ENCODE measurements at places on chromosomes 5 and 9.

GRCh38 chr9:7777771-7778170 lies 21.8 kb downstream of the DMAC1 start:
- no peak for DNase-seq

- DNase-seq = no peak
These were observed 197.9 kb downstream of the CFAP90 start for GRCh38 chr5:7653046-7653445.

DNA sequence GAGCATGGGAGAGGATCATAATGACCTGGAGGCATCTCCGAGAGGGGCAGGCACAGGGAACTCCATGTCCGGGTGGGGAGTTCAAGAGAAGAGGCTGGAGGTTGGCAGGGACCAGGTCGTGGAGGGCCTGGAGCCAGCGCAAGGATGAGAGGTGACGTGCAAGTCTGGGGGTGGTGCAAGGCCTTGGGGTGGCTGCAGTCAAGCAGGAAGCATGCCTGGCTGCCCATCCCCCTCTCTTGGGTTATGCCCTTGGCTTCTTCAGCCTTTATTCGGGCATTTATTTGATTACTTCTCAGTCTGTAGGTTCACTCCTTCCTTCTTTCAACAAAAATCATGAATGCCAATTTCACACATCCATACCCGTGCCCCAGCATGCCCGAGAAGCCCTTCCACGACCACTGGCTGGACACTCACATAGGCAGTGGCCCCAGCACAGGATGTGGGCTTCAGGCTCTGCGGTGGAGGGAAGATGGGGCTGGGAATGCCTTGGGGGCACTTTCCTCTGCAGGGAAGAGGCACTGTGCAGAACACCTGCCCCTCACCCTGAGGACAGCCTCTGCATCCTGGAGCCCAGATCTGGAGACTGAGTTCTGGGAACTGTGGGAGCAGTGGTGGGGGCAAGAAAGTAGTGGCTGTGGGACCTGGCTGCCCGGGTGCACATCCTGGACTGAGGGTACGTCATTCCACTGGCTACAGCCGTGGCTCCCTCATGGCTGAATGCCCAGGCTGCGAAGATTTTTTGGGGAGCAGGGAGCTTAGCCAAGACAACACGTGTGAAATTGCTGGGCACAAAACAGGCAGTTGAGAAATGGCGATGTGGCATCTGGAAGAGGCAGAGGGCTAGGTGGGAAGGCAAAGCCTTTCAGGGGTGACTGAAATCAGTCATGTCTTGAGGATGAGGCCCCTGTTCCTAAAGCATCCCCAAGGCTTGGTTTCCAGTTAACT lies 38.6 kb downstream of the CRB2 start:
- no peak for DNase-seq

- DNase-seq = no peak
These were observed 28.7 kb upstream of the IFNE start for GRCh38 chr9:21510806-21511205.

- no peak for DNase-seq
These were observed 7.2 kb upstream of the SMIM32 start for GRCh38 chr5:136200130-136200529.

GRCh38 chr5:11770310-11770709 lies 133.9 kb downstream of the CTNND2 start:
- no peak for DNase-seq

GRCh38 chr5:98110282-98110691 lies 663.2 kb upstream of the RGMB start:
- DNase-seq = no peak

- DNase-seq = no peak
These were observed 55.3 kb downstream of the ARSB start for GRCh38 chr5:78929833-78930232.

GRCh38 chr9:132026932-132027585 lies 52.6 kb downstream of the MED27 start:
- DNase-seq = no peak

- no peak for DNase-seq
These were observed 1094.9 kb downstream of the MAT2B start for GRCh38 chr5:164600274-164600673.

DNA sequence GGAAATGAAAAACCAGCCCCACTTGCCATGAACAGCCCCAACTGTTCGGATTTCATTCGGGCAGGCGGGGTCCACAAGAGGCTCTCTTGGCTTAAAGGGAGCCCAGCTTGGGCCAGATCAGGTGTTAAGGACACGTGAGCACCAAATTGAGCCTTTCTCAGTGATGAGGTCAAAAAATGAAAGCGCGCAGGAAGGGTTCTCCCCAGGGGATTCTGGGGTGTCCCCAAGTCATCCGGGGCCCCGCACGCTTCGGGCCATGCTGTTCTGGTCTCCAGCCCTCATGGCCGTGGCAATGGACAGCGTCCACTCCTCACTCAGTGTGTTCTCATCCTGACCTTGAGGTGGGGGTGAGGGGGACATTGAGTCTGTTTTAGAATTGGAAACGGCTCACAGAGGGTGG lies 10.9 kb downstream of the AK1 start:
- DNase-seq = no peak

DNA sequence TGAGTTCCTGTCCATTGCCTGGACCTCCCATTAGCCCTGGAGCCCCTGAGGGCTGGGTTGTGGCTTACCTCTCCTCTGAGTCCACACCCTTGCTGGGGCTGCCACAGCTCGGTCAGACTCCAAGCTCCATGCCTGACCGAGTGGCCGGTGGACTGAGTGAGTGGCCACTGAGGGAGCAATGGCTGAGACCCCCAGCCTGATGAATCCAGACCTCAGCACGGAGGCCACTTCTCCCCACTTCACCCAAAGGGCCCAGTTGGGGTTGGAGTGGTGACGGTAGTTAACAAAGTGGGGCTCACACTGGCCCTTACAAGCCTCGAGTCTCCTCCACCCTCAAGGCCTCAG lies 28.8 kb downstream of the PDGFRB start:
- DNase-seq = peak; percentile 33

GRCh38 chr9:112890106-112891081 lies at the start of gene SLC46A2:
Gene SLC46A2, minus strand, starts transcription at chr9:112890876. Its CDS starts 195 bp downstream, at chr9:112890681.
- DNase-seq = peak; percentile 63

DNA sequence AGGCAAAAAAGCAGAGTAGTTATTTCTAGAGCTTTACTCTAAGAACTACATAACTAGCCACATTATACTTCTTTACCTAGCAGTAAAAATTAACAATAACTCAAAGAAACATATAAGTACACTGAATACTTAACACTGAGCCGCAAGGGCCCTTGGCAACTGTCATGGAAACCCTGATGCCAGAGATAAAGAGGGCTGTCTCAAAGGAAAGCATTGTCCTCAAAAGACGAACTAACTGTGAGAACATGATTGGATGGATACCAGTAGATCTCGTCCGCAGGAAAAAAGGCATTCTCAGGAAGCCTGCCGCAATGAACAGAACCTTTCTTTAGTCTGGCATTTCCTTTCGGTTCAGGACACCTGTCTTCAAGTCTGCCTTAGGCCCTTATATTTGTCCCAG lies 379.0 kb upstream of the SLC30A5 start:
- DNase-seq = no peak

DNA sequence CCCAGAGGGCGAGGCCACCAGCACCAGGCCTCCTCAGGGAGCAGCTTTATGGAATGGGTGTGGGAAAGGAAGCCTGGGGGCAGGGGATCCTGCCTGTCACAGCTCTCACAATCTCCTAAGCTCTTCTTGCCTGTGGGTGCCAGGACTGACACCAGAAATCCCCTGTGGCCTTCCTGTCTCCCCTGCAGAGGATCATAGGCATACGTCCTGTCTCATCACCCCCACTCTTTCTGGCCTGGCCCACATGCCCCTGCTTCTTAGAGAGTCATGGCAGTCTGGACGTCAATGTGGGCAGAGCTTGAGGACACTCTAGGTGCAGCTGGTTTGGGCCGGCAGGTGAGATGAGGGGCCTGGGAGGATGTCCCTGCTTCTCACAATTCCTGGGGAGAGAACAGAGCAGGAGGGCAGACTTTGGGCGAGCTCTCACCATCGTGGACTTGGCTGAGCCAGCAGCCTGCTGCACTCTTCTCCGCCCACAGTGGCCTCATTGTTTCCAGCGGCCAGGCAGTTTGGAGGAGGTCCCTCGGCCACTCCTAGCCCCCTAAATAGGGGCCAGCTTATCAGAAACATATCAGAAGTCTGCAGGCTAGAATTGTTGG lies 67.3 kb upstream of the ZFR start:
- DNase-seq = no peak

GRCh38 chr5:73412597-73412988 lies 36.0 kb downstream of the FOXD1 start:
- no peak for DNase-seq

DNA sequence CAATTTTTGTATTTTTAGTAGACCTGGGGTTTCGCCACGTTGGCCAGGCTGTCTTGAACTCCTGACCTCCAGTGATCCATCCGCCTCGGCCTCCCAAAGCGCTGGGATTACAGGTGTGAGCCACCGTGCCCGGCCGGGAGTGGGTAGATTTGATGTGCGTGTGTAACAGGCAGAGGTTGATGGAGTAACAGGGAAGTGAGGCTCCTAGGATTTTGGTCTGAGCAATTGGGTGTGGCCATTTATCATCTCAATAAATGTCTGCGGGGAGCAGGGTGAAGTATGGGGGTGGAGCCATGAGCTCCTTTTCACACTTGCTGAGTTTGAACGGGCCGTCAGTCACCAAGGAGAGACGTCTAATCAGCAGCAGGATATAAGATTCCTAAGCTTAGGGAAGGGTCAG lies 1.2 kb upstream of the REXO4 start:
- DNase-seq = no peak

- DNase-seq = no peak
These were observed 418.0 kb downstream of the PLK2 start for GRCh38 chr5:58041884-58042283.

- no peak for DNase-seq
These were observed 399.0 kb upstream of the MEF2C start for GRCh38 chr5:89281766-89282553.

DNA sequence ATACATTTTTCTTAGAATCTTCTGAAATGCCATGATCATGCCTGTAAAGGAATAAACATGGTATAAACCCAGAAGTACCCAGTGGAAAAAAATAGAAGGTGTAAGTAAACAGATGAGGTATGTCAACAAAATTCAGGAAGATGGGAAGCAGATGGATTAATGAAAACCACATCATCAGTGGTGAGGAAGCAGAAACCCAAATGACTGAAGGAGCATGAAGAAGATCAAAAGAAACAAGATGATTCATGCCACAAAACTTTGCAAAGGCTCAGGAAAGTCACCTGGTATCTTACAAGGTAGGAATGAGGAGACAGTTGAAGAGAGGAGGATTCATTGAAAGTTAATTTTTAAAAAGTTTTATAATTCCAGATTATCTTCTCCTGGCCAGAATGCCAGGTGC lies 132.8 kb upstream of the PAPPA start:
- no peak for DNase-seq
